ENCODE measurements at places on chromosomes 6 and 20.

DNA sequence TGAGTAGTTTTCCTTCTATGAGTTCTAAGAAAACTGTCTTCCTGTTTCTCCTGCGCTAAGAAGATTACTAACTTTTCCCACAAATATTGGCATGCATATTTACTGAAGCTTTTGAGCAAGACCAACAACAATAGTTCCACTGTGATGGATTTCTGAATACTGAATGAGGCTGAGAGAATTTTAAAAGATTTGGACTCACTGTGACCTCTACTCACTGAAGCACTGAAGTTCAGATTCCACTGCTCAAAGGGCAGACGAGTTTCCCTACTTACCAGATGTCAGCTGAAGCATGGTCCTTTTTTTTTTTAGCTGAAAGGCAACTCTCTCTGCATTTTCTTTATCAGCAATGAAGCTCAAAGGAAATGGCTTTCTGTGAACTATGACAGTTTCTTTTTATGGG, 718.5 kb downstream of the RFPL4B start:
- DNase-seq: no peak

GRCh38 chr20:13856354-13856753, 71.5 kb downstream of the NDUFAF5 start:
- DNase-seq: no peak

GRCh38 chr6:24547243-24547642, 52.5 kb downstream of the ALDH5A1 start:
- DNase-seq: peak; percentile 6

DNA sequence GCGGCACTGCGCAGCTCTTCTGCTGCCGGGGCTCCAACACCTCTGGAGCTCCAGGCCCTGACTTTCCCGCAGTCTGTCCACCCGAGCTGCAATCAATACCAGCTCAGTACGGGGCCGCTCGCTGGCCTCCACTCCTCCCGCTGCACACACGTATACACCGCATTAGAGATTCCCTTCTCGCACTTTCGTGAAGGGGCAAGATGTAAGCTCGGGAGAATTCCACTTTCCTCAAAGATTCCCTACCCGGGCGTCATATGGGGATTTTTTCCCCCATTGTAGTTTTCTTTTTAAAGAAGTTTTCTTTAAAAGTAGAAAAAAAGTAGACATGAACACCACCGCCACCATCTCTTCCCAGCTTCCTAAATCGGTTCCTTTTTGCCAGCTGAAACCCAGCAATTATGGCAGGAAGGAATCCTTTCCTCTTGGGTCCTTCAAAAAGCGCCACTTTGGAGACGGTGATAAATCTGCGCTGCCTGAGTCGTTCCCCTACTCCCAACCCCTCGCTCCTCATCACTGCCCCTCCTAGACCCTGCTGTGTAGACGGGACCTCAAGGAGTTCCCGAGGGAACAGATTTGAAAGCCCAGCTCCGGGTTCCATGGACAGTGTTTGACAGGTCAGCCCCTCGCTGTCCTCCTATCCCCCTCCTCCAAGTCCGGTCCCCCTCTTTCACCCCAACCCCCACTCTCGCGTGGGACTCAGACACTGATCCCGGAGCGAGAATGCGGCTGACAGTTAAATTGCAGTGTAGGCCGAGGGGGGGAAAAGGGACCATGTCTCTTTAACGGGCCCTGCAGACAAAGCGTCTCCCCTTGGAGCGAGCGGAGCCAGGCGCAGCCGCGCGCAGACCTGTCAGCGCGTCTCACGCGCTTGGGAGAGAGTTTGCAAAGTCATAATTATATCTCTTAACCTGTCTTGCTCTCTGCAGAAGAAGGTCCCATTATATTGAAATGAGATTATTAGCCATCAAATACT, 39.5 kb downstream of the NCR2 start:
- DNase-seq: no peak

DNA sequence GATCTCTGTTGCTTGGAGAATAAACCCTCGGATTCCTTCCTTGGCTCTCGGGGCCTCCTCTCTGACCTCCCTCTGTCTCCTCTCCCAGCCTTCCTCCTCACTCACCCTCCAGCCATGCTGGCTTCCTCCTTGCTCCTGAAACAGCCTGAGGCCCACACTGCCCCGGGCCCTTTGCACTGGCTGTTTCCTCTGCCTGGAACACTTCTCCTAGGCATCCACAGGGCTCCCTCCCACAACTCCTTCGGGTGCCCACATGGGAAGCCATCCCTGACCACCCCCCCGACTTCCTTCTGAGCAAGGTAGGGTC, 87.7 kb downstream of the CEBPB start:
- DNase-seq: no peak
